ENCODE measurements at places on chromosomes 2 and 18.

DNA sequence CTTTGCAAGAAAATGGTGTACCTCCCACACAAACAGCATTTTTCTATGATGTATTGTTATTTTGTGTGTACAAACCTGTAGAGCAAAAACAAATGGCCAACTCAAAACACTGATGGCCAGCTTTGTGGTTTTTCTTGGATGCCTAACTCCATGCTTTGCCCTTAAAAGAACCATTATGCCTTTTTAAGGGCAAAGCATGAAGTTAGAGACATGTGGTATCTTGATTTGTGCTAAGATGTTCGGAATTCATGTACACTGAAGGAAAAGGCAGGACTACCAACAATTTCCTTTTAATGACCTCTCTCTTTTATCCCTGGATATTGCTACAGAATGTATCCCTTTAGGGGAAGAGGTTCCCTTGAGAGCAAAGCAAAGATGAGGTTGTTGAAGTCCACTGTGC is 273.6 kb downstream of the SCG2 start:
- no peak for DNase-seq

GRCh38 chr2:180291552-180292421 is 284.7 kb upstream of the CWC22 start:
- no peak for DNase-seq

DNA sequence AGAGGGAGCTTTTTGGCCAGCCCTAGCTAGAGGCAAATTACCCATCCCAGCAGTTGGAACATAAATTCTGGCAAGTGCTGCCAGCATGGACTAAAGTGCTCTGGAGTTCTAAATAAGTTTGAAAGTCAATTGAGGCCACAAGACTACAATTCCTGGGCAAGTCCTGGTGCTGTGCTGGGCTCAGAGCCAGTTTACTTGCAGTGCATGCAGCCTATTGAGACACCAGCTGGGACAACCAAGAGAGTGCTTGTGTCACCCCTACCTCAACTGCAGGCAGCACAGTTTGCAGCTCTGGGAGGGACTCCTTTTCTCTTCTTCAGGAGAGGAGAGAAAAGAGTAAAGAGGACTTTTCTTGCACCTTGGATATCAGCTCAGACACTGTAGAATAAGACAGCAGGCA is 277.2 kb upstream of the TMEFF2 start:
- no peak for DNase-seq

DNA sequence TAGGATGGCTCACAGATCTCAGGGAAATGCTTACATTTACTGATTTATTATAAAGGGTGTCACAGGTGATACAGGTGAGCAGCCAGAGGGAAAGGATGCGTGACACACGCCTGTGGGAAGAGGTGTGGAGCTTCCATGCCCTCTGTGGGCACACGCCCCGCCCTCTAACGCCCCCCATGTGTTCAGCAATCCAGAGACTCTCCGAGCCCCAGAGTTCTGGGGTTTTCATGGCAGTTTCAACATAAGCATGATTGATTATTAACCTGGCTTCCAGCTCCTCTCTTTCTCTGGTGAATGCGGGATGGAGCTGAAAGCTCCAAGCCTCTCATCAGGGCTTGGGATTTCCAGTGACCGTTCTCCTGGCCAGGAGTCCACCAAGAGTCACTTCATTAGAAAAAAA is 34.3 kb upstream of the ODC1 start:
- DNase-seq: no peak

GRCh38 chr2:53210538-53210937 is 557.1 kb upstream of the CHAC2 start:
- no peak for DNase-seq

GRCh38 chr2:109601783-109602182 is 12.0 kb downstream of the SEPTIN10 start:
- DNase-seq: no peak

DNA sequence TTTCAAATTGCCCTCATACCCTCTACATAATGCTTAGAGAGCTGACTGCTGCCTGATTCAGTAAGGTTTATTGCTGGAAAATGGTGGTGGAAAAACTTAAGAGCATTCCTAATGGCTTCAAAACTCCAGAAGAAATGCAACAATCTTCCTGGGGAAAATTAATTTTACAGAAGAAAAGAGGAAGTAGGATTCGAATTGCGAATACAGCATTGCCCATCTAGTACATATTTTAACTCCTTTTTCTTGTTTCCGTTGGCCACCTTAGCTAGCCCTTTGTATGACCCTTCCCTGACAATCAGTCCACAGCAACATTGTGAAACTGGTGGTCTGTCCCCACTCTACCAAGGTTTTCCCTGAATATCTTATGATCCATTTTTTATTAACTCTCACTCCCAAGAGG is 224.7 kb downstream of the MTX2 start:
- DNase-seq: no peak

GRCh38 chr2:25799301-25799700 is 79.0 kb downstream of the ASXL2 start:
- no peak for DNase-seq

- no peak for DNase-seq
Measured at GRCh38 chr2:224221455-224221913, 180.4 kb downstream of the FAM124B start.

- DNase-seq: no peak
Measured at GRCh38 chr2:216884347-216884746, 24.5 kb upstream of the TNP1 start.

GRCh38 chr2:191783416-191783815 is 63.5 kb downstream of the CAVIN2 start:
- no peak for DNase-seq

- DNase-seq: no peak
Measured at GRCh38 chr2:235900631-235901030, 267.6 kb downstream of the GBX2 start.

DNA sequence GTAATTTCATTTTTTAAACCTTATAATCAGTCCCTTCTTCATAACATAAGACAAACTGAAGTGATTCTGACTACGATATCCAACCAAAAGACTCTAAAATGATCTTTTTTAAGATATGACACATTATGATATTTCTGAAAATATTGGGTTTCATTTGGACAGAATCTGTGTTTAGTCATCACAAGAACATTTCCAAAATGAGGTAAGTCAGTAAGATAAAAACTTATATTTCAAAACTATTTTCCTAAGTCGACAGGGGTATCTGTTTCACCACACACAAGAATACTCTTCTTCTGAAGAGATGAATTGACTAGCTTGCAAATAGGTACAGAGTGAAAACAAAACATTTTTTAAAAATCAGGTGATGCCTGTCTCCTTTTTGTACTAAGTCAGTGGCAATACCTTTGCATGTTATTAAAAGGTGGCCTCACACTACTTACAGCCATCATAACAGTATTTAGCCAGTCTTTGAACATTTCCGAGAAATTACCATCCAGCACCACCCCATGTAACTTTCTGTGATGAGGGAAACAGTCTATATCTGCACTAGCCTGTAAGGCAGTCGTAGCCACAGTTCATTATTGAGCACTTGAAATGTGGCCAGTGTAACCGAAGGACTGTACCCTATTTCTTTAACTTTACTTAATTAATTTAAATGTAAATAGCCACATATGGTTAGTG is 13.5 kb downstream of the STK39 start:
- DNase-seq: no peak

DNA sequence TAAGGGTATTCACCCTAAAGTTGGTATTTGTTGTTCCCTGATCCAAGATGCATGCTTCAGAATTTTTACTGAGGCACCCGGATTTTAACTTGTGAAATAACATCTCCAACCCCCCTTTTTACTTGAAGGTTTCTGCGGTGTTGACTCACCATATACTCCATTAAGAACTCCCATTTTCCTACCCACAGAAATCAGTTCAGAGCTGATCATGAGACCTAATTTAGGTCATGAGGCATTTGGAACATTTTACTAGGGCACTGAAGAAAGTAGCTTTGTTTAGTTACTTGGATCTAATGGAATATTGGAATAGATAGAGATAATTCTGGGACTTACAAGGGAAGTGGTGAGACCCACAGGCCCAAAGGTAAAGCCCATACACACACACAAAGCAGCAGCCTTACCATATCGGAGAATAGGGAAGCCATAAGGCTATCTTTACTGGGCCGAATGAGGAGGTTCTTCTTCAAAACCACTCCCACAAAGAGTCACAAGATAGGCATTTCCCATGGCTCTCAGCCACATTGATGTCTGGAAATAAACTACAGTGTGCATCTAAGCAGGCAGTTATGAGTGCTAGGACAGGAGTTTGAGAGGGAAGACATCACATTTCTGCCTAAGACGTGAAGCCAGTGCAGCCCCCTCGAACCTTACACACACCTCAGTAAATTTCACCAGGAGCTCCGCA is 681.0 kb upstream of the LRRTM4 start:
- DNase-seq: no peak

DNA sequence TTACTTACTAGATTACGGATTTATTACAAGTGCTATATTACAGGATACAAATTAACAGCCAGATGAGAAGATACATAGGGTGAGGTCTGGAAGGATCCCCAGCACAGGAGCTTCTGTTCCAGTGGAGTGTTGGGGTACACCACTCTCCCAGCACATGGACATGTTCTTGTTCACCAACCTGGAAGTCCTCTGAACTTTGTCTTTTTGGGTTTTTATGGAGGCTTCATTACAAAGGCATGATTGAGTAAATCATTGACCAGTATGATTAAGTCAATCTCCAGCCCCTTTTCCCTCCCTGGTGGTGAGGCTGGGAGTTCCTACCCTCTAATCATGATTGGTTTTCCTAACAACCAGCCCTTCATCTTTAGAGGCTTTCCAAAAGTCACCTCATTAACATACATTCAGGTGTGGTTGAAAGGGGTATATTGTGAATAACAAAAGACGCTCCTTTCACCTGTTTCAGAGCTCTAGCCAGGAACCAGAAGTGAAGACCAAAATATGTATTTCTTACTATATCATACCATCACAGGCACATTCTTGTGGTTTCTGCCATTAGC is 38.3 kb downstream of the APLF start:
- no peak for DNase-seq

GRCh38 chr2:159101755-159102489 is 133.5 kb downstream of the TANC1 start:
- DNase-seq: no peak

GRCh38 chr2:97617911-97618310 is 28.0 kb upstream of the COX5B start:
- DNase-seq: no peak

DNA sequence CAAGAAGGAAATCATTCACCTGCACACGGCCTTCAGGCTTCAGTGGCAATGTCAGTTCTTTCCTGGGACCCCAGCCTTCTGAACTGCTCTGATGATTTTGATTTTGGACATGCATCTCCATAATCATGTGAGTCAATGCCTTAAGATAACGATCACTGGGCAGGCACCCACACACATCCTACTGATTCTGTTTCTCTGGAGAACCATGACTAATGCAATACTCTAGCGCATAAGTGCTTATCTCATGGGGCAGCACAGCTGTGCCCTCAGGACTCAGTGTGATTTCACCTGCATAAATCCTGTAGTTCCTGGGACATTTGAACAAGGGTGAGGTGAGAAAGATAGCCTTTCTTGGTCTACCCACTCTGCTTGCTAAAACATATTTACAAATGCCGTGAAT is 144.6 kb downstream of the AKAIN1 start:
- no peak for DNase-seq
